Stimulated activated CD8-positive, alpha-beta memory T cell treated with anti-CD3 and anti-CD28 coated beads, Interleukin-4, amount 100 ng/mL, for 24 hours (primary cell): ENCODE measurements at places on chromosomes 12 and 14.

DNA sequence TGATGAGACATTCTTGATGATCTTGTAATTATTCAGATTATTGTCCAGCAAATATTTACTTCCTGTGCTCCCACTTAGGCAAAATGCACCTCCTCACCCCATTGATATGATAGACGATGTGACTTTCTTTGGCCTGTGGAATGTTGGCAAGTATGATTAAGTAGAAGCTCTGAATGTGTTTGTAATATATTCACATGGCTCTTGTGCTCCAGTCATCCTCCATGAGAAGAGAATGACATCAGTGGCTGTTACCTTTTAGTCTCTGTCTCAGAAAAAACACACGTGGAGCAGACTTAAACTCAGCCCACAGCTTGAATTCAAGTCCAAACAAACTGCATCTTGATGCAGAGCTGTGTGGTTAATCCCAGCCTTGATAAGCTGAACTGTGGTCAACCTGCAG, 984.3 kb upstream of the FBXO33 start:
- no peak for DNase-seq

- DNase-seq = no peak
Measured at GRCh38 chr14:53741479-53742232, 215.0 kb downstream of the BMP4 start.

GRCh38 chr12:32309811-32310736, 89.3 kb upstream of the FGD4 start:
- DNase-seq = no peak

- DNase-seq = no peak
Measured at GRCh38 chr12:92624236-92624635, 78.6 kb upstream of the PLEKHG7 start.

DNA sequence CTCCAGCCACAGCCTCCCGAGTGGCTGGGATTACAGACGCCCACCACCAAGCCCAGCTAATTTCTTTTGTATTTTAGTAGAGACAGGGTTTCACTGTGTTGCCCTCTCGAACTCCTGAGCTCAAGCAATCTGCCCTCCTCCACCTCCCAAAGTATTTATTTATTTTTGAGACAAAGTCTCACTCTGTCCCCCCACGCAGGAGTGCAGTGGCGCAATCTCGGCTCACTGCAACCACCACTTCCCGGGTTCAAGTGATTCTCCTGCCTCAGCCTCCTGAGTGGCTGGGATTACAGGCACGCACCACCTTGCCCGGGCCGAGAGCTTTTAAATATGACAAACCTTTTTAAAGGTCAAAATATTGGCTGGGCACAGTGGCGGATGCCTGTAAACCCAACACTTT, 14.6 kb downstream of the NUMB start:
- DNase-seq = no peak

GRCh38 chr12:96919510-96920210, 12.6 kb downstream of the NEDD1 start:
- no peak for DNase-seq

- no peak for DNase-seq
Measured at GRCh38 chr14:68544081-68544892, 248.6 kb downstream of the ZFP36L1 start.
